ENCODE measurements at places on chromosomes 6 and 20. TPM values are rescaled to one million over a fixed set of nuclear protein-coding genes. Genes with fewer than 3 reads are reported as not detected.
A peak's percentile ranks its signal among the peaks of the same experiment; 100 is the strongest.

DNA sequence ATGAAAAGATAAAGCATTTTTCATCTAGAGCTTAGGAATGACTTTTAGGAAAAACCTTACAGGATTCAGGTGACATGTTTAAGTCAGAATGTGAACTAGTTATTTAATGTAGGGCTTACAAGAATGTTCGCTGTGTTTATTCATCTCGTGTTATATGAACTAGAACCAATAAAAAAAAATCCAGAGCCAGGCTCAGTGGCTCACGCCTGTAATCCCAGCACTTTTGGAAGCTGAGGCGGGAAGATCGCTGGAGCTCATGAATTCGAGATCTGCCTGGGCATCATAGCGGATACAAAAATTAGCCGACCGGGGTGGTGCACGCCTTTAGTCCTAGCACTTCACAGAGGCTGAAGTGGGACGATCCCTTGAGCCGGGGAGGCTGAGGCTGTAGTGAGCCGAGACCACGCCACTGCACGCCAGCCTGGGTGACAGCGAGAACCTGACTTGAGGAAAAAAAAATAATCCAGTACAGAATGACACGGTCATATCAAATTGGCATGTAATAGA, 46.3 kb downstream of the OR2B2 start:
- no peaks in the 10 kb centered on the region for H3K36me3 ChIP-seq
- H3K27ac ChIP-seq = peak overlapping the region; percentile 35
- H3K4me1 ChIP-seq = peaks cover 21% of the 10 kb centered on the region
- no peaks in the 10 kb centered on the region for H3K27me3 ChIP-seq

GRCh38 chr20:41027872-41028358, 707 bp upstream of the TOP1 start:
- peaks cover 8% of the 10 kb centered on the region for H3K36me3 ChIP-seq
- no peak for DNase-seq
- H3K4me3 ChIP-seq = peak overlapping the region; percentile 75
- peaks cover 31% of the 10 kb centered on the region for H3K4me1 ChIP-seq

GRCh38 chr6:41621367-41621766, 16.9 kb upstream of the MDFI start:
- no peak overlapping the region for H3K4me3 ChIP-seq
- DNase-seq = no peak
- no peaks in the 10 kb centered on the region for H3K27me3 ChIP-seq
- H3K27ac ChIP-seq = no peak overlapping the region
- no peaks in the 10 kb centered on the region for H3K4me1 ChIP-seq

GRCh38 chr20:38458314-38458713, 14.3 kb upstream of the RALGAPB start:
- no peak for DNase-seq
- H3K4me1 ChIP-seq = peaks cover 10% of the 10 kb centered on the region
- no peak overlapping the region for H3K27ac ChIP-seq
- no peak overlapping the region for H3K4me3 ChIP-seq
- H3K36me3 ChIP-seq = no peaks in the 10 kb centered on the region

GRCh38 chr6:166997768-166998255, 1.4 kb upstream of the CEP43 start:
- peak; percentile 76 for DNase-seq
- H3K36me3 ChIP-seq = peaks cover 6% of the 10 kb centered on the region

DNA sequence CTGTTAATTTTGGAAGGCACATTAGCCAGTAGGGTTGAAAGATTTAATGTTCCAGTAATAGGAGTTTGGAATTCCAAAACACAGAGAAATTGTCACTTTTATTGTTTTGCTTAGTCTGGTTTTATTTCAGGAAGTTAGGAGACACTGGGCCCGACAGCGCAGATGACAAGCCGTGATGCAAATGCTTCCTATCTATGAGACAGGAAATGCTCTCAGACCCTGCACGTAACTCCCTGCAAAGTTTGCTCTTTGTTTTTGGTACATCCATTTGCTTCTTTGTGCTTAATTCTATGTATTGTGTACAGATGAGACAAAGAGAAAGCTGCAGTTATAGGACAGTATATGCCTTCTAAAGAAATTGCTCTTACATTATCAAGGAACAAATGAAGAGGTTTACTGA, 201.6 kb upstream of the SGK1 start:
- no peak overlapping the region for H3K27ac ChIP-seq
- H3K36me3 ChIP-seq = no peaks in the 10 kb centered on the region
- no peaks in the 10 kb centered on the region for H3K27me3 ChIP-seq
- peaks cover 10% of the 10 kb centered on the region for H3K4me1 ChIP-seq
- no peak for DNase-seq
- no peak overlapping the region for H3K4me3 ChIP-seq

The TCP11 gene
- total RNA-seq = 1.7 TPM

The PLN gene
- total RNA-seq = not detected

The IRF4 gene
- total RNA-seq = 0.15 TPM
